Nephron progenitor cell (in vitro differentiated cells): ENCODE measurements at places on chromosomes 4 and X.

GRCh38 chrX:7444967-7445366 is 297.0 kb upstream of the PUDP start:
- no peak for DNase-seq

GRCh38 chrX:148582353-148582752 is 81.9 kb downstream of the AFF2 start:
- no peak for DNase-seq

- DNase-seq, result no peak
Observed at GRCh38 chr4:156832886-156833285, 138.7 kb downstream of the PDGFC start.

DNA sequence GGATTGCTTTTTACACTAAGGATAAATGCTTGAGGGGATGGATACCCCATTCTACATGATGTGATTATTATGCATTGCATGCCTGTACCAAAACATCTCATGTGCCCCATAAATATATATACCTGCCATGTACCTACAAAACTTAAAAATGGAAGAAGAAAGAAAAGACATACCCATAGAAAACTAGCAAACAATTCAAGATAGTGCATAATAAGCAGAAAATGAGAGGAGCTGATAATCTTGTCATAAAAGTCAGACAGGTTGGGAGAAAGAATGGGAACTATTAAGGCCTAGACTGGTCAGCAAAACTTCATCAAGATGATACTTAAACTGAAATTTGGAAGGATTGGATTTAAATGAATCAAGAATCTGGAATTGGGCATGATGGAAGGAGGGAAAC is 21.6 kb upstream of the MAGEB17 start:
- DNase-seq, result no peak

GRCh38 chrX:119870626-119871131 is 854 bp downstream of the RNF113A start:
- DNase-seq, result peak; percentile 17

DNA sequence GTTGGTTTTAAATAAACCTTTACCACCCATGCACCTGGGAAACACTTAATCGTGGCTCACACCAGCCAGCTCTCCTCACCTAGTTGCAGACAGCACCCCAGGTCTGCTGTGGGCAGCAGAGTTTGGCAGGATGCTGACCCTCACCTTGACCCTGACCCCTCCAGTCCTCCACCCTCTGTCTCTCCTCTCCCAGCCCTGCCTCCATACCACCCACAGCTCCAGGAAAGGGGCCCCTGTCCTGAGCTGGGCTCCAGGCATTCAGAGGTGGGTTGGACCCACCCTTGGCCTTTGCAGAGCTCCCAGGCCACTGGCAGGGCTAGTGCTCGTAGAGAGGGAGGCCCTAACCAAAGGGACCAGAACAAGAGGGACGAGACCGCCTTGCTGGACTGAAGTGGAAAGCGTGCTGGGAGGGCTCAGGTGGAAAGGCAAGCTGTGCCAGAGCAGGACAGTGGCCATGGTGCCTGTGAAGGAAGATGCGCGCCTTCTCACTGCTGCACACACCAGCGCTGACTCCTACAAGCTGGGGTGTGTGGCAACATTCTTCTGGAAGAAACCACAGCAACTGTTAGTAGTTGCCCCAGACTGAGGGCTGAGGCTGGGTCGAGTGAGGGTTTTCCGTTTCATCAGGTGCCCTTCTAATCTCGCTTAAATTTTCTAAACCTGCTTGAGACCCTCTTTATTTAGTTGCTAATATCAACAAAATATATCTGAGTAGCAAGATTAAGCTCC is 10.7 kb upstream of the S100P start:
- no peak for DNase-seq

DNA sequence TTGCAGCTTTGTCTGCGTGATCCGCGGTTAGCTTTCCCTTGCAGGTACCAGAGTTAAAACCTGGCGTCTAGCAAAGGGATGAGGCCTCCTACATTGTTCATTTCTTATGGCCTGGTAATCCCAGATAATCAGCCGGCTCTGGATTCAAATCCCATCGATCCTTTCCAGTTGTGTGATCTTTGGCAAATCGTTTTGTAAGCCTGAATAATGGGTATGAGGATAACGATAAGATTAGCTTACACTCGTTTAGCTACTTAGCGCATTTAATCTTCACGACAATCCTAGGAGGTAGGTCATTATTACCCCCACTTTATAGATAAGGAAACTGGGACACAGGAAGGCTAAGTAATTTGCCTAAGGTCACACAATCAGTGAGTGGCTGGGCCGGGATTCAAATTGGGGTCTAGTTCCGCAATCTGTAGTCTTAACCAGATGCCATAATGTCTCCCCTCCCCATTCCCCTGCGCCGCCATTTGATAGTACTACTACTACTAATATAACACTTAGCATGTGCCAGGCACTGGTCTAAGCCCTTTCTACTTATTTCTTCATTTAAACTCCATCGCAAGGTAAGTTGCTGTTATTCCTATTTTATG is 1.7 kb upstream of the UBA1 start:
- no peak for DNase-seq

DNA sequence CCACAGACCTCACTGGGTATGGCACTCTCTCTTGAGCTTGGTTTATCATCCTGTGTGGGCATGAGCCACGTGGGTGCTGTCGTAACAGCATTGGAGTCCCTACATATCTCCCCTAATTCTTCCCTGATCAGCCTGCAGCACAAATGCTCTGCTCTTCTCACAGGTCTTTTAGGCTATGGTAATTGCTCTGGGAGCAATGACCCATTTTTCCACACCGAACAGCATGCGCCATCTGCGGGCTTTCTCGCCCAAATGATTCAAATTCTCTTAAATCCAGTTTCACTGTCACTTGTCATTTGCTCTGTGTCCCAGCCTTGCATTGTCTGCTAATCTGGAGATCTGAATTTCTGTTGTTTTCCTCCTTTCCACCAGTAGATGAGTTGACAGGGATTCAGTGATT is 48.9 kb upstream of the GATB start:
- DNase-seq, result no peak

DNA sequence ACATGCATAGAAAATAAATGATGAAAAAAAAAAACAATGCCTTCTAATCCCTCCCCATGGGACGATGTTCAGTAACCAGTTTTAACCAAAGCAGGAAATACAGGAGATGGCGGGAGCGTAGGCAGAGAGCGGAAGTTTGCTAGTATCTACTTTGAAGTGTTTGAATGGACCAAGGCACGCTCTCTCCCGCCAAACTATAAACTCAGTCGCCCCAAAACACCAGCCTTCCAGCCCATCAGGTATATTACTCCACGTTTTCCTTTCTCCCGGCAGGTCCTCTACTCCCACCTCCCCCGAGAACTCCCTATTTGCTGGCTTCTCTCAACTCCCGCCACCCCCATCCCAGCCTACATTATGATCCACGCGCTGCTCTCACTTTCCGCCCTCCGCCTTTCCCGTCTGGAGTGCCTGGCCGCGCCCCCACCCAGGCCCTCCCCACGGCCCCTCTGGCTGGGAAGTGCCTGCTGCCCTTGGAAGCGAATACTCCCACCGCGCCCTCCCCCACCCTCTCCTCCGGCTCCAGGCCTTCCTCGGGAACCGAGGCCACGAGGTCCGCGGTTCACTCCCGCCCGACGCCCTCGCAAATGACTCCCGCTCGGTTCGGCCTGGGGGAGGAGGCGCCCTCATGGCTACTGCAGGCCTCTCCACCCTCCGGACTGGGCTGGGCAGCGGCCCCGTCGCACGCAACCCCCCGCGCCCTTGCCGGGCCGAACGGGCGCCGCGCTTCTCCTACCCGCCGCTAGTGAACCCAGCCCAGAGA is 723 bp downstream of the DHX15 start:
- peak; percentile 72 for DNase-seq

DNA sequence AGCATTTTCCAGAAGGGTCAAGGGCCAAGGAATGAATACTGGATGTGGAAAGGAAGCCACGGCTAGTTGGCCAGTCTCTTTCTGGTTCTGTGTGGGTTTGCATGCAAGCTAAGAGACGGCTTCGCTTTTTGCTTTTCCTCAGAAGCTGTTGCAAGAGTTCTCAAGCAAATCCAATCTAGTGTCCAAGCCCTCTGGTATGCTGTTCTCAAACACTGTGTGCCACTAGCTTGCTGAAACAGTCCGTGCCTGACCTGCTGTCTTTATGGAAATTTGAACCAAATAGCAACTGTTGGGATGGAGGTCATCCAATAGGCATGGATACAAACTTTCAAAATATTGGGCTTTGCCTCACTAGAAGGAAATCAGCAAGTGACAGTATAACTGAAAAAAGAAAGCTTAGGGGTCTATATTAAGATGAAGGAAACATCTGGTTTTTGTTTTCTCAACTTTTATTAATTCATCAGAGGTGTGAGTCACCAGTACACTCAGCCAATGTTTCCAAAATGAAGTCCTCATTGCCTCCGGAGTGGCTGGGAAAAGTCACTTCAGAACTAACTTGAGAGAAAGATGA is 70.5 kb downstream of the SLC9A6 start:
- DNase-seq, result no peak

DNA sequence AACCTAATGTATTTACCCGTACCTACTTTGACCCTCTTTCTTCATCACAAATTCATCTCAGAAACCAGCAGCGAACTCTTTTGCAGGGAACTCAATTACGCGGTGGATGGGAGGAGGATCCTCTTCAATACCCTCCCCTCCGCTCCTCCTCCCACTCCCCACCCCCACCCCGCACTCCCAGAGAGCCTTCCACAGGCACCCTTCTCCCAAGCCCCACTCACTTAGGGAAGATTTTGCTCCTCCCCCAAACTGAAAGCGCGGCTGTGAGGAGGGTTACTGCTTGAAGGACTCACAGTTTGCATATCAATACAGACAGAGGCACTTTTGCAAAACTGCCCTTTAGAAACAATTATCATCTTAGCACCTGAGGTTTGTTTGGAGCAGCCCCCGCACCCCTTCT is 960 bp upstream of the IL1RAPL1 start:
- DNase-seq, result peak; percentile 62

DNA sequence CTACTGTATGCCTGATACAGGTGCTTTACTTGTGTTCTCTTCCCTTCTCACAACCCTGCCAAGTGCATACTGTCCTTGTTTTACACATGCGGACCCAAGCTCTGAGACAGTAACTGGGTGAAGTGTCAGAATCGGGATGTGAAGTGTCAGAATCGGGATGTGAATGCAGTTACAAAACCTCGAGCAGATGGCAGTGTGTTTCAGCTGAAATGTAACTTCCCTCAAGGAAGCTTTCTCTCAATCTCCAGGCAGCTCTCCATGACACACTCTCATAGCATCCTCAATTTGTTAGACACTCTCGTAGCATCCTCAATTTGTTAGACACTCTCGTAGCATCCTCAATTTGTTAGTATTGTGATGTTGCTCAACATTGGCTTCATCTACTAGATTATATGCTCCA is 1.1 kb upstream of the HPSE start:
- no peak for DNase-seq

- peak; percentile 53 for DNase-seq
Observed at GRCh38 chrX:644304-645281, 14.0 kb downstream of the SHOX start.

GRCh38 chrX:30060718-30061117 is 154.6 kb upstream of the MAGEB2 start:
- DNase-seq, result peak; percentile 13

DNA sequence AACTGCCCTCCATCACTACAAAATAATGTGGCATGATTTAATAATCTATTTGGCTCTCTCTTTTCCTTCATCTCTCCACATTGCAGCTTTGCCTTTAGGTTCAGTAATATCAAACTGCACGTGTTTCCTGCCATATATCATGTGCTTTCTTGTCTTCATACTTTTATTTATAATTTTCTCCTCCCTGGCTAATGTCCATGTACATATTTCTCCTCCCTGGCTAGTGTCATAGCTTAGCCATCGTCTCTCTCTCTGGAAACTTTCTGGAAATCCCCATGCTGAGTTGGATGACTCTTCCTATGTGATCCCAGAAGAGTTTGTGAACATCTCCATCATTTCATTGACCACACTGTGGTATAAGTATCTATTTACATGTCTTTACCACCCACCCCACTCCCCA is 21.3 kb upstream of the PDGFC start:
- no peak for DNase-seq

GRCh38 chr4:99408346-99408745 is 26.8 kb downstream of the ADH7 start:
- no peak for DNase-seq

GRCh38 chr4:183443655-183444213 is 702 bp upstream of the CDKN2AIP start:
- no peak for DNase-seq

DNA sequence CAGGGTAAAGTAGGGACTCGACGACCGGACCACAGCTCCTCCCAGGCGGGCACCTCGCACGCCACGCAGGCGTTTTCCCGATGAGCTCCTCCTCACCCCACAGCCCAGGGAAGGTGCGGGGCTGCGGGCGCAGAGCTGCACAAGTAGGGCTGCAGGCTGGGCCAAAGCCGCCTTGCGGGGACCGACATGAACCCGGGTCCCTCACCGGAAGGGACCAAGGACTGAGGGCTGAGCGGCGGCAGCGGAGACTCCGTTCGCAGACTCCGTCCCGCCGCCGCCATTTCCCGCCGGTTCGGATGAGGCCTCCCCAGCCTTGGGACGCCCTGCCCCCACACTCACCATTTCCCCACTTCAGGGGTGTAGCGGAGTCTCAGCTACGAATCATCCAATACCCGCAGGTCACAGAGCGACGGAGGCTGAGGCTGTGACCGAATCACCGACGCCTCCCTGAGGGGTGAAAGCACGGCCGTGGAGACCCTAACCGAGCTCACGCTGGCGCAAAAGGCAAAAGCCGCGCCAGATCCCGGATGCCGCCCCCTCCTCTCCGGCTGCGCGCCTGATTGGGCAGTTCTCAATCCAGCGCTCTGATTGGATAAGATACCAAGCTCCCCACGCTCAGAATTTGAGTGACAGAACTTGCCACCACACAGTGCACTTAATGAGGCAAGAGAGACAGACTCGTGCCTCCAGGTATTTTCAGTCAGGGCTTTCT is at the start of gene ZNF732:
ZNF732 (minus strand) TSS at position 506 of the 712 bp plus-strand sequence; CDS start at position 342, 164 bp downstream.
- peak; percentile 56 for DNase-seq

- no peak for DNase-seq
Observed at GRCh38 chr4:90357117-90357710, 230.0 kb downstream of the CCSER1 start.

GRCh38 chrX:69618803-69619202 is 2.9 kb downstream of the EDA start:
- peak; percentile 12 for DNase-seq

DNA sequence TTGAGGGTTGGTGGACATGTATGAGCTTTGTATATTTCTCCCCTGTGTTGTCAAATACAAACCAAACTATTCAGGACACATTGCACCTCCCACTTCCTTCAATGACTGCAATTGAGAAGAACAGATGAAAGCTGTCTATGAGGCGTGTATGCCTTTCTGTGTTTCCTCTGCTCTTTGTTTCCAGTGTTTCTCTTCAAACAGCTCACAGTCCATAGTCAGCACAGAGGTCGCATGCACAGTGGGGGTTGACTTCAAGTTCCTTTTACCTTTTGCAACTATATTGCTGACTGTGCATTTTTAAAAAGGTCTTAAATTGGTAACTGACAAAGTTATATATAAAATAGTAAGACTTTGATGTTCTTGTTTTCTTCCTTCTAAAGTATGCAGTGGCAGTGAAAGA is 957.8 kb downstream of the C4orf33 start:
- no peak for DNase-seq

DNA sequence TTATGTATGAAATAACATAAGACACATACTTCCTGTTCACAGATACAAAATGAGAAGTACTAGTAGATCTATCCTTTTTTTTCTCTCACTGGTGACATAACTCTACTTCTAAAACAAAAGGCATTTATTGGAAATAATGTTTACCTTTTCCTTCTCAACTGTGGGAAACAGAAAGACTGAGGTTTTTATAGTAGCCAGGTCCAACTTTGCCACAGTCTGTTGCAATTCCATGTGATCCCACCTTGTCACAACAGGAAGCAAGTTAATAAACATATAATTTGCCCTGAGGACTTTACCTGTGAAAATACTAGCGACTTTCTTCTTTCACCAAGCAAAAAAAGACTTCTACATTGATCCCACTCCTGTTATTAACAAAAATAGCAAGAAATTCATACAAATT is 475.8 kb downstream of the PDGFC start:
- no peak for DNase-seq
